ENCODE measurements at places on chromosomes 2 and 18.

DNA sequence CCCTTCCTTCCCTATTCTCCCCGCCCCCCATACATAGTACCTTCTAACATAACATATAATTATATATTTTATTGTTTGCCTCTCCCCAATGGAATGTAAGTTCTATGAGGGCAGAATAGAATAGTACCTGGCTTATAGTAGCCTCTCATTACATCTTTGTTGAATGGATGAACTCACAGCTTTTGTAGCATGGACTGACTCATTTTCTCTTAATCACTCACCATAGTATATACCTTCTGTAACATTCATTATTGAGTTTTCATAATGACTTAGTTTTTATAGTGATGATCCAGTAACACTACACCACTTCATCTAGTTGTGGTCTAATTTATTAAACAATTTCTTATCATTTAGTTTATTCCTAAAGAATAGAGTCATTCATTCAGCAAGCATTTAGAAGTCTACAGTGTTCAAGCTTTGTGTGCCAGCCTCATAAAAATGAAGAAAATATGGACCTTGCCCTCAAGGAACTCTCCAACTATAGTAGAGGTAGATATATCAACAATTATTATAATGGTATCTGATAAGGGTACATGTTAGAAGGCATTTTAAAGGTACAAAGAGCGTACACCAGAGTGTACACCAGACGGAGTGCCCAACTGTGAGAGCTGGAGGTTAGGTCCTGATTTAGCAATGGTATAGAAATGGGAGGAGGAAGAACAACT is 31.1 kb downstream of the NCOA1 start:
- DNase-seq: no peak

DNA sequence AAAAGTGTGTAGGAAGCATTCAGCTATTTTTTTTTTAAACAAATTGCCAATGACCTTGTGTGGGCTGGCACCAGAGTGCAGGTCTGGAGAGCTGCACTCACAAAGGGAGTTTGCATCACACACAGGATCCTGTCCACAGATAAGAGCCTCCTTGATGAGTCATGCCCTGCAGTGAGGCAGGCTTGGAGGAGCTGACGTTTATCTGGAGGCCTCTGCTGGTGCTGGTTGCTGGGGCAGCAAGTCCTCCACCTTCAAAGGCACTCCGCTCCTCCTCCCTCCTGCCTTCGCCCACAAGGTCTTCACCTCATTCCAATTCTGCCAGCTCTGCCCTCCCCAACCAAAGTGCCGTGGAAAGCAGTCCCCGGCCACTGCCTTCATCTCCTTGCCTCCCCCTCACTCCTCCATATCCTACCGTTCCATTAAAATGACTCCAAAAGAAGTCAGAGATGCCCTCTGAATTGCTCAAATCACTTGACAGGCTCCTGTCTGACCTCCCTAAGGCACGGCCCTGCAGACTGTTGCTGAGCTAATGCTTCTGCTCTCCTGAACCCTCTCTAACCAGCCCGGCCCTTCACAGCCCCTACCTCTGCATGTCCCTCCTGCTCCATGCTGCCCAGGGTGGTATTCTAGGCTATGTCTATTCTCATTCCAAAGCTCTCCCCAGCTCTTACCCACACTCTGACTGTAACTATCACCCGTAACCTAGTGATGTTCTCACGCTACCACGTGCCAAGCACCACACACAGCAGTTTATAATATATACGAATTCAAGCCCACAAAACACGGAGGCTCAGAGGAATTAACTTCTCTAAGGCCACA is 30.9 kb downstream of the LONRF2 start:
- peak; percentile 4 for DNase-seq

- no peak for DNase-seq
These were observed 48.7 kb downstream of the PRELID3A start for GRCh38 chr18:12456441-12456840.

GRCh38 chr2:117553448-117553847 is 261.0 kb upstream of the DDX18 start:
- DNase-seq: no peak

- no peak for DNase-seq
These were observed 98.4 kb upstream of the GULP1 start for GRCh38 chr2:188193230-188193629.

All from stimulated activated CD4-positive, alpha-beta T cell treated with anti-CD3 and anti-CD28 coated beads, Interleukin-1b, Interleukin-23, amount 100 ng/mL, for 1 hour (primary cell).